GM04504 (cell line): ENCODE measurements at places on chromosomes 6 and 20.

DNA sequence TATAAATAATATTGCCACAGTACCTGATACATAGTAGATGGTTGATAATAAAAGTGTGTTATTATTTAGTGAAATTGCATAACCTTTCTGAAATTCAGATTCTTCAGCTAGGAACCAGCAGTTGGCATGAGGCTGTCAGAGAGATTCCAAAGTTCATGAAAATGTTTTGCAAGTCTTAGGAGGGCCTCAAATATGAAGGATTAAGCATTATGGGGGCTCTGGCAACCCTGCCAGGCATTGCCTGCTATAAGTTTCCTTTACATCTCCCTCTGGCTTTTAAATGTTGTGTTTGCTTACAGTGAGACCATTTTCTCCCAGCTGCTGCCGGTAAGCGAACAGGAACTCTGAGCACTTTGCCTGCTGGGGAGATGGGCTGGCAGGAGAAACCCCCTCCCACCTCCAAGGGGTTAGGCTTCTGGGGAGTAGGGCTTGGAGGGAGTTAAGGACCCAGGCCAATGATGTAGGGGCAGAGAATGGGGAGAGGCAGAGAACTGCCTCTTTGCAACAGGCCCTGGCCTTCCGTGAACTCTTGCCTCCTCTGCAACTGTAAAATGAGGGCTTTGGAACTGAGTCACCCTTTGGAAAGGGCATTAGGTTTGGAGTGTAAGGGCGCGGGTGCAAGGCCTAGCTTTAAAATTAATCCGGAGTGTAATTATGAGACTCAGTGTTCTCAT, 33.2 kb upstream of the KIF3B start:
- no peak for DNase-seq

GRCh38 chr6:57261926-57262325, 39.8 kb upstream of the RAB23 start:
- DNase-seq = no peak

- DNase-seq = no peak
Observed at GRCh38 chr6:97438011-97438671, 155.1 kb upstream of the MMS22L start.

- DNase-seq = no peak
Observed at GRCh38 chr6:156150391-156150790, 626.8 kb upstream of the ARID1B start.

DNA sequence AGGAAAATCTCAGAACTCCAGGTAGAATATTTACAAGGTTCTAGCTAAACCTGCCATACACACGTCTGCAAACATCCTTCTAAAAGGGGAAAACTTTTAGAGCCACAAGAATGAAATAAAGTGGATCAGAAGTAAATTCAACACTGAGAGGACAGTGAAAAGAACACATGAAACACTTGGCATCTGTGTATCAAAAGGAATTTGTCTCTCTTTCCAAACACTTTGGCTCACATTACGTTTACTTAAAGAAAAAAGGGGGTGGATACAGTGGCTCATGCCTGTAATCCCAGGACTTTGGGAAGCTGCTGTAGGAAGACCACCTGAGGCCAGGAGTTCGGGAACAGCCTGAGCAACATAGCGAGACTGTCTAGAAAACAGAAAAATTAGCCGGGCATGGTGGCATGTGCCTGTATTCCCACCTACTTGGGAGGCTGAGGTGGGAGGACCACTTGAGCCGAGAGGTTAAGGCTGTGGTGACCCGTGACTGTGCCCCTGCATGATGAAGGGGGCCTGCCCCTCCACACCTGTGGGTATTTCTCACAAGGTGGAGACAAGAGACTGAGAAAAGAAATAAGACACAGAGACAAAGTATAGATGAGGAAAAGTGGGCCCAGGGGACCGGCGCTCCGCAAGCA, 35.4 kb downstream of the NINL start:
- no peak for DNase-seq

DNA sequence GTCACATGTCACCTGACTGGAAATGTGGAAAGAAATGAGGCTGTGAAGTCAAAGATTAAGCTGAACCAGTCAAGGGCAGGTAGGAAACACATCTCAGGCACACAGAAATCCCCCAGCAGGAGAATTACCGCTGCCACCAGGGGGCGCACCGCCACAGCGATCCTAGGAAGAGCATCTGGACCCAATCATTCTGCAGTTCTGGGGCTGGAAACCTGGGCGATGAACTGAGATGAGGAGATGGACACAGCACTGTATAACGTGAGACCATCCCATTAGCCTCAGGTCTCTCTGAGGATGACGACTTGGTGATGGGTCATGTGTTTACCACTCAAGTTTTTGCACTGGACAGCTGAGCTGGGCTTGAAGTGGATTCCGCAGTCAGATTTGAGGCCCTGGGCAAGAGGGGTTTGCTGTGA, 6.5 kb upstream of the SLC24A3 start:
- DNase-seq = peak; percentile 24

GRCh38 chr6:109323241-109323640, 59.0 kb downstream of the CD164 start:
- DNase-seq = no peak

GRCh38 chr20:44738813-44739477, 6.7 kb upstream of the KCNK15 start:
- no peak for DNase-seq

- DNase-seq = peak; percentile 14
Observed at GRCh38 chr6:163327921-163328320, 86.6 kb upstream of the QKI start.

- no peak for DNase-seq
Observed at GRCh38 chr6:72272958-72273357, 348.9 kb upstream of the KCNQ5 start.

- DNase-seq = no peak
Observed at GRCh38 chr6:41683523-41684310, 45.4 kb downstream of the MDFI start.

DNA sequence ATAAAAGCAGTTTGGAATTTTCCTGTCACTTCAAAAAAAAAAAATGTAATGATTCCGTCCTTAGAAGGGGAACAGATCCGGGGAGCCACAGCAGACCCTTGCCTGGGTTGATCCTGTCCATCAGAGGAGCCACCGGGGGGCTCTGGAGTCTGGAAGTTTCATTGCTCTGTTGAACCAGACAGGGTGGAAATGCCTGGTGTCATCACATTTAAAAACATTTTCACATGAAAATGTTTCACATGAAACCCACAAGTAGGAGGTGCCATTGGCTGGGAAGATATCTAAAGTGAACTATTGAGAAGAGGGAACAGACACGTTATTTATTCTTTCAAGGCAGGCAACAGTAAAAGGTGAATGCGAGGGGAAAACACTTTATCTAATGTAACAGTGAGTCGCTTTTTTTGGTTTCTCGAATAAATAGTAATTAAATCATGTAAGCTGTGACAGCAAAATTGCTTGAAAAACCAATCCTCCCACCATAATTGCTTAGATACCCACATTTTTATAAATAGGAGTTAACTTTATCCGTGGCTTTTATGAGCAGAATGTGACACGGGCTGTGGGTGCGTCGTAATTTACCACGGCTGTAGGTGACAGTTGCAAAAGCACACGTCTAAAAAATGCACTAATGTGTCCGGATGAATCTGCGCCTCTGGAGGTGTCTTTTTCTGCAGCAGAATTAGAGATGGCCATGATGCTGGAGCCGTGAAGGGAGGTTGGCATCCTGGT, 323.4 kb downstream of the TAF4 start:
- no peak for DNase-seq

GRCh38 chr6:145749632-145750031, 14.3 kb upstream of the EPM2A start:
- DNase-seq = peak; percentile 60

DNA sequence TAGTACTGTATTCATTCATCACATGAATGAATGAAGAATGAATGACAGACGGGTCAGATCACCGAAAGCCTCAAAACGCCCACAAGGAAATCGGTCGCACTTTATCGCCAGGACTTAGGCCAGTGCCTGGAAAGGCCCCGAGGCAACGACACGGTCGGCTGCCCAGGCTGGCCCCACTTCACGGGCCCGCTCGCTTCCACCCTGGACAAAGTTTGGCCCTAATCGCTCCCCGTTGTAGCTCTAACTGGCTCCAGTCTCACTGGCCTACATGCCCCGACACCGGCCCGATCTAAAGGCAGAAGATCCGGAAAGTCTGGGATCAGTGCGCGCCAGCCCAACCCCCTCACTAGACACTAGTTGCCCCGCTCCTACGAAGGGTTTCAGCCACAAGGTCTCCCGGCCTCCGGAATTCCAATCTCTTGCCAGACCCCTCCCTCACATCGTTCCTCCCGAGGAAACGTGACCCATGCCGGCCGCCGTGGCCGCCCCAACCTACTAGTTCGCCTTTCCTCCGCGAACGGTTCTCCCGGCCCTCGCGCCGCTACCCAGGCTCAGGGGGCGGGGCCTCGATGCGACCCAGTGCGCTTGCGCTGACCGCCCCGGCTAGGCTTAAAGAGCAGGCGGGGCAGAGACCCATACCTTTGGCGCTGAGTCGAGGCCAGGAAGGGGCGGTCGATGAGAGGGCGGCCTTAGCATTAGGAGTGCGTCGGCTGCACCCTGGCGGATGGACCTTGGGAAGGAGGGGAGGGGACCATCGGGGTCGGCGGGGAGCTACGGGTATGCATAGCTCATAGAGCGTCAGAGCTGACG, at the start of the genes GSS and MYH7B:
TSS of gene GSS (minus strand) at position 576 of the 810 bp plus-strand sequence. CDS start 3,954 bp downstream, outside the sequence.
TSS of gene MYH7B (plus strand) at position 638 of the 810 bp plus-strand sequence. CDS start 22,138 bp downstream, outside the sequence.
- DNase-seq = peak; percentile 91

DNA sequence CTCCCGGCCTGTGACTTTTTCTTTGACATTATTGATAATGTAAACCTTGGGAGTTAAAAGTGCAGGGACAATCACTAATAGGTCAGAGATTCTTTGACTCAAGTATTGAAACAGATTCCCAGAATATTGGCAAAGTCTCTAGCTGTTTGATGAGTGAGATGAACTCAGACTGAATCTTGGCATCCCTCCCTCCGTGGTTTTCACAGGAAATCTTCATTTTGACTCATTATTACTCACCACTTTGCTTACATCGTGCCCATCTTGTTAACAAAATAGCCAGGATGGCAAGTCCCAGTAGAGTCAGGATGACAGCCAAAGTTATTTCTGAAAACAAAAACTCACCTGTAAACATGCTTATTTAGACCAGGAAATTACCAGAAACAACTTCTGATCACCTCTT, 2.0 kb downstream of the TSBP1 start:
- peak; percentile 81 for DNase-seq

DNA sequence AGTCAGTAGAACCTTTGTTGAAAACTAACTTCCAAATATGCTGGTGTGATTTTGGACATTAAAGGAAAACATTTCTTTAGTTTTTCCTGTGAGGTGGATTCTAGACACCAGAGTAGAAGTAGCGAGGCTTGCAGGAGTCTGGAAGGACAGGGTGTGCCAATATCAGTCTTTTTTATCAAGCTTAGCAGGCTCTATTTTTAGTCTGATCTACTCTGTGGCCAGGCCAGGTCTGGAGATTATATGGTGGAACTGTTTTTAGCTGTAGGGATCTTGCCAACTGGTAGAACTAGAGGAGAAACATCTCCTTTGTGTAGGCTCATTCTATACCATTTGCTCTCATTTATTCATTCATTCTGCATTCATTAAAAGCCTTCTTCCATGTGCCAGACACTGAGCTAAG, 42.7 kb downstream of the LRP11 start:
- DNase-seq = no peak

- peak; percentile 40 for DNase-seq
Observed at GRCh38 chr6:105484238-105485161, 81.6 kb upstream of the PREP start.

GRCh38 chr20:30484749-30485070, 772.8 kb upstream of the DEFB115 start:
- no peak for DNase-seq

GRCh38 chr20:58649288-58650180, 1.5 kb upstream of the STX16 start:
- no peak for DNase-seq

GRCh38 chr6:44219053-44219814, 2.5 kb downstream of the MYMX start:
- DNase-seq = no peak

- DNase-seq = no peak
Observed at GRCh38 chr6:124536842-124537191, 425.4 kb upstream of the RNF217 start.

GRCh38 chr6:43833223-43833995, 63.4 kb downstream of the VEGFA start:
- no peak for DNase-seq

GRCh38 chr6:38501931-38502330, 137.8 kb downstream of the BTBD9 start:
- no peak for DNase-seq

DNA sequence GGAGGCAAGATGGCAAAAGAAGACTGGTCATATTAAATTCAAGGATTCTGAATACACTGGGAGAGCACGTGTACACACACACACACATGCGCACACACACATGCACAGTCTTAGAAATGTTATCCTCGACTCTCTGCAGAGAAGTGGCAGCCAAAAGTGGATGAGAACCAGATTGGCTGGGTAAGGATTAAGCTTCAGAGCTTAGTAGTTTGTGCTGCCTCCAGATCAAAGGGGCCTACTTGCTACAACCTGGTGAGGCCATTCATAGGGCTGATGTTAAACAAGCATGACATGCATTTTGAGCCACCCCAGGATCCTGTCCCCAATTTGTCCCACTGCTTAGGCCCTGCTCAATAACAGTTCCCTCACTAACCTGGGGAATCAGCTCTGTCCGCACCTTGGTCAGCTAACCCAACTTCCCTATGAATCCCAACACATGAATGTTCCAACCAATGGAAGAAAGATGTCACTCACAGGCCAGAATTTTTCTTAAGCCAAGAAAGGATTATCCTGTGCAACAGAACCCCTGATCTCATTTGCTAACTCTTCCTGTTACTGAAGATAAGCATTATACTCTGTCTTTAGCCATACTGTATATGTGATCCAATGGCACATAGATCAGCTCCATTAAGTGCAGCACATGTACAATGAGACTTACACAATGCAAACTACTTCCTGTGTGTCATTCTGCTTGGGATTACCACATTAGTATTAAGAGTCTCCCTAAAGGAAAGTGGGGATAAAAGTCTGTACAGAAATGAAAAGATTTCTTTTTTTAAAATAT, 31.0 kb downstream of the TOMM6 start:
- DNase-seq = no peak

GRCh38 chr6:108777536-108777935, 70.7 kb upstream of the ARMC2 start:
- DNase-seq = no peak

DNA sequence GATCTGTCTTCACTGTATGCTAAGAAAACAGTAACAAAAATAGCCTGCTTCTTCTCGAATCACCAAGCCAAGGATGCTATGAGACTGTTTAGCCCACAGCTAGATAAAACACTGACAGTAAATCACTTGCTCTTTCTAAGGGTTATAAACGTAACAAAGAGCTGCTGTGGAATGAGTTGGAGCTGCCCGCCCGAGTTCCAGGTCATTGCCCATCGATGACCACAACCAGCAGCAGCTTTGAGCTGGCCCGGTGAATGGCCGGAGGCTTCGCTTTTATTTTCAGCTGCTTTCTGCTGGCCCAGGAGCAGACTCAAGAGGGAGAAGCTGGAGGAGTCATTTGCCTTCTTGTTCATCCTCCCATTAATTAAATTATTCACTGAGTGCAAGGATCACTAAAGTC, 82.2 kb upstream of the CDH4 start:
- no peak for DNase-seq

- DNase-seq = no peak
Observed at GRCh38 chr20:11305406-11305805, 612.3 kb upstream of the BTBD3 start.

GRCh38 chr6:650098-650497, 6.8 kb downstream of the HUS1B start:
- no peak for DNase-seq

GRCh38 chr6:133887156-133887879, 1.6 kb upstream of the TCF21 start:
- DNase-seq = no peak
